GM04504 (cell line): ENCODE measurements at places on chromosomes 6 and 20.

DNA sequence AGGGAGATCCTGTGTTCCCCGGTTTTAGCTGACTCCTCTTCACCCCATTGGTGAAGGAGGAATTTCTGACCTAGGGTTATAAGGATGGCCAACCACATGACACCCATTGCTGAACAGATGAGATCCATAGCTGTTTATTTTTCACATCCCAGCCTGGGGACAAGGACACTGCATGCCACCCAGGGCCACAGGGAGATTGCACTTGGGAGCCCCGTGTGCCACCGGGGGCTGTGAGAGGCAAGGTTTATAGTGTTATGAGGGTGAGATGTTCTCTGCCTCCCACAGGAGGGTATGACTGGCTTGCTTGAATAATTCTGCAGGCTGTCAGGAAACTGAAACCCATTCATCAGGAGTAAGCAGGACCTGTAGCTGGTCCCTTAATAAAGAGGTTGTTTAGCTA, 14.7 kb upstream of the SLPI start:
- DNase-seq, result no peak

DNA sequence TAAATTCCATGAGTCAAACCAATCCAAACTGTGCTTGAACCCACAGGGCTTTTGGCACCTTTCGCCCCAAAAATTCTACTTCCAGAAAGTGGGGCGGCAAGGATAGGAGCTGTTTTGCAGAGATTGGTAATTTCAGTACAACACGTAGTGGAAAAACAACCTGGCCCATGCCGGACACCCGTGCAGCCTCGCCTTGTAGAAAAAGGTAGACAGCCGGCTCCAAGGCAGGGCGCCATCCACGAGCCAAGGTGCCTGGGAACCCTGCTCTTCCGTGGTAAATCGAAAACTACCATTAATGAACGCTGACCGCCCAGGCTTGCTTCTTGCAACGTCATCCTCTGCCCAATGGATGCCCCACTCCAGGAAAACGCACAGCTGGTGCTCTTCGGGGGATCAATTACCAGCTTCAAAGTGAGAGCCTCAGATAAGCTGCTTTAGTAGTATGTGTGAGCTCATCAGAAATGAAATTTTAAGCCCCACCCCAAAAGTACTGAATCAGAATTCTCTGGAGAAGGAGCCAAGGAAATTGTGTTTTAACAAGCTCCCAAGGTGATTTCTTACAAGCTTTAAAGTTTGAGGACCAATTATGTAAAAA, 1.8 kb downstream of the OOEP start:
- no peak for DNase-seq

- DNase-seq, result no peak
Observed at GRCh38 chr20:59825944-59826759, 107.3 kb downstream of the SYCP2 start.

DNA sequence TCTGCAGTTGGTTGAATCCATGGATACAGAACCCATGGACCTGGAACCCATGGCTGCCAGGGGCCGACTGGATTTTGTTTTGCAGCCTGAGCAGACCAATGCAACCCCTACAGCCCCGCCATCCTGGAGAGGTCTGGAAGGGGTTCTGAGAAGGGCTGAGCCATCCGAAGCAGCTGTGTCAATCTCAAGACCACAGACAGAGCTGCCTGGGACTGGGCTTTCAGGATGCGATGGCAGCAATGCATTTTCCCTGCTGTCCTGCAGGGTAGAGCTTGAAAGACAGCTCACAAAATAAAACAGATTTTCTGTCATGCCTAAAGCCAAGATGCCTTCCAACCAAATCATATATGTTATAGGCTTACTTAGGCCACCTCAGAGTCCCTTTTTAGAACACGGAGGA, 125.8 kb upstream of the NXT1 start:
- no peak for DNase-seq

- DNase-seq, result no peak
Observed at GRCh38 chr6:54011277-54011648, 100.0 kb upstream of the MLIP start.

DNA sequence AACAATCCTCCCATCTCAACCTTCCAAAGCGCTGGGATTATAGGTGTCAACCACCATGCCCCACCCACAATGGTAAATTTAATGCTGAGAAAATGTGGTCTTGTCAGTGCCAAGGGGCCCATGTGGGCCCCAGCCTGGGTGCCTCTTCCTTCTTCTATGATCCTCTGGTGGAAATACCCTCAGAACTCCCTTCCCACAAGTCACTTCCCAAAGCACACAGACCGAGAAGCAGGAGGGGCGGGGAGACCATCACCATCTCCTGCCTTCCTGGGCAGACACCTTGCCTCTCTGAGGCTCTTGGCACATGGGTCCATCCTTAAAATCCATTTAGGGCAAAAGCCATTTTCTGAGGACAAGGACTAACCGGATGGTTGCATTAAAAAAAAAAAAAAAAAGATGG, 59.0 kb downstream of the NOL4L start:
- no peak for DNase-seq

GRCh38 chr6:354631-355280, 36.8 kb upstream of the IRF4 start:
- no peak for DNase-seq

- no peak for DNase-seq
Observed at GRCh38 chr6:91428953-91429560, 842.2 kb upstream of the MAP3K7 start.

GRCh38 chr6:88359530-88360202, 193.5 kb upstream of the CNR1 start:
- DNase-seq, result no peak
